GM19239 (cell line): ENCODE measurements at places on chromosomes 6 and 20.

DNA sequence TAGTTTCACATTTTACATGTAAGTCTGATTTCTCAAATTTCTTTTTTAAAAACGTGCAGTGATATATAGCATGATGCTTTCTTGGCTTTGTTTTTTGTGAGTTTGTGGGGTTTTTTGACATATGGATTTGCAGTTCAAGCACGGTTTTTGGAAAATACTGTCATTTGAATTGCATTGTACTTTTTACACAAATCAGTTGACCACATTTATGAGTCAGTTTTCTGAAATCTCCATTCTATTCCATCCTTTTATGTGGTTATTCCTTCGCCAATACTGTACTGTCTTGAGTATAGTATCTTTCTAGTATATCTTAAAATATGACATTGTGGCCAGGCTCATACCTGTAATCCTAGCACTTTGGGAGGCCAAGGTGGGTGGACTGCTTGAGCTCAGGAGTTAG is 890.0 kb upstream of the CITED2 start:
- no peak for DNase-seq

GRCh38 chr20:21246161-21246560 is 57.0 kb upstream of the XRN2 start:
- no peak for DNase-seq

GRCh38 chr6:47690214-47690613 is 8.2 kb upstream of the ADGRF4 start:
- DNase-seq, result no peak

DNA sequence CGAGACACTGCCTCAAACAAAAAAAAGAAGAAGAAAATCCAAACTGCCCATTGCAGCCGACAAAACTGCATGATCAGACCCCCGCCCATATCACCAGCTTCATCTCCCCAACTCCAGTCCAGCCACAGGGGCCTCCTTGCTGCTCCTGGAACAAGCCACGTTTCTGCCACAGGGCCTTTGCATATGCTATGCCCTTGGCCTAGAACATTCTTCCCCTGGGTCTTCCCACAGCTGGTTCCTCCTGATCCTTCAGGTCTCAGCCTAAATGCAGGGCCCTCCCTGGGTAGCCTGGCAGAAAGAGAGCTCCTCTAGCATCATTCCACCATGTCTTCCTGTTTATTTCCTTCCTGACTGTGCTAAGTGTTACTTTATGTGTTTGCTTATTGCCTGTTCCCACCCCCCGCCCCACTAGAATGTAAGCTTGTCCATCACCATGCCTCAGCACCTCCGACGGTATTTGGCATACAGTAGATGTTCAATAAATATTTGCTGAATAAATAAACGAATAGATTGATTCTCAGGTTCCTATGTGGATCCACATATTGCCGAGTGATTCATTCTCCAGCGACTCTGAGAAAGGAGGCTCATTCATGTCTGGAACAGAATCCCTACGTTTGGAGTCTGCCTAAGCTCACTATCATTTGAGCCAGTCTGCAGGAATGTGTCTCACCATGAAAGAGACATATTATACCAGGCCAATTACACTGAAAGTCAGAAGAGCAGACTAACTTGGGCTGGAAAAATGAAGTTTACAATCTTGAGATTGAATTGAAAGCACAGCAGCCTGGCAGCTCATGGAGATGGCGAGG is 56.1 kb downstream of the NFATC2 start:
- DNase-seq, result no peak

DNA sequence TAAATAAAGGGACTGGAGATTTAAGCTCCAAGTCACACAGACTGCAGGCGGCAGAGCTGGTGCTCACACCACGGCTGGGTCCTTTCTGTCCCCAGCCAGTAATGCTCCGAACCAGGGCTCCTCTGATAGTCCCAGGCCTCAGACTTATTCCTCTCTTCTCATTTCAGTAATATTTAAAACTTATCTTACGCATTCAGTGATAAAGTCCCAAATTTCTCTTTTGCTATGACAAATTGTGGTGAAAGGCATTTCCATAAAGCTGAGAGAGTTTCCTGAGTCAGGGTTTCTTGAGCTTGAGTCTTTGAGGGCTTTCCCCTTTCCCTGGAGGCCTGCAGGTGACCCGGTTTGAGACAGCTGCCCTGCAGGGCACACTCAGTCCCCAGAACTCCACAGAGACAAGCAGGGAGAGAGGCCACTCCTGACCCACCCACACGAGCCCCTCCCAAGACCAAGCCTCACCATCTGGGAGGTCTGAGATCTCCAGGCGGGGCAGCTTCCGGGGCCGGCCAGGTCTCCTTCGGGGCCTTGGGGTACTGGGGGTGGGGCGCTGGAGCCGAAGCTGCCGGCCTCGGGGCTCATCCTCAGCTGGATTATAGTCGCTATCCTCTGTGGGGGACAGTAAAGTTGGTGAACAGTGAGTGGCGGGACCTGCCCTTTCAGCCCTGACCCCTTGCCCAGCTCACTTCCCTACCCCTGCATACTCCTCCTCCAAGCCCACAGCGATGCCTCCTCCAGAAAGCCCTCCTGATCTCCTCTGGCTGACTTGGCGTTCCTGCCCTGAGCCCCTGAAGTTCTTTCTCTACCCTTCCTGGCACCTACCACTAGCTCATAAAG is 6.6 kb downstream of the ZNF335 start:
- DNase-seq, result no peak

GRCh38 chr6:105015482-105015881 is 58.6 kb downstream of the LIN28B start:
- no peak for DNase-seq

GRCh38 chr6:72925136-72925535 is 300.2 kb downstream of the KHDC1L start:
- no peak for DNase-seq

DNA sequence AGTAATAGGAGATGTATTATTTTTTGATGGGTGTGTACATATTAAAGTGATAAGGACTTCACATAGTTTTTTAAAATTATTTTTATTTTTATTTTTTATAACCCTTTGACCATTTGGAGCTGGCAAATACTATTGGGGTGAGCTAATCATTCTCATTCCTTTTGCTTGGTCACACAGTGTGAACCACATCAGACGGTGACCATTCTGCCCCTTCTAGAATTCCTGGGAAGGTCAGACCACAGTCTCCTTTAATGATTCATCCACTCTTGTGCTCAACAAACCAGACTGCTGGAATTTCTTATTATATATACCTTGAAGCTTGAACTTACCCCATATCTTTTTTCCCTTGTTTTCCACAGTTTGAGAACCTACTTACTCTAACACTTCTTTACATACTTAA is 23.9 kb upstream of the PRL start:
- DNase-seq, result no peak

GRCh38 chr6:23823421-23823820 is 302.6 kb upstream of the NRSN1 start:
- DNase-seq, result no peak

DNA sequence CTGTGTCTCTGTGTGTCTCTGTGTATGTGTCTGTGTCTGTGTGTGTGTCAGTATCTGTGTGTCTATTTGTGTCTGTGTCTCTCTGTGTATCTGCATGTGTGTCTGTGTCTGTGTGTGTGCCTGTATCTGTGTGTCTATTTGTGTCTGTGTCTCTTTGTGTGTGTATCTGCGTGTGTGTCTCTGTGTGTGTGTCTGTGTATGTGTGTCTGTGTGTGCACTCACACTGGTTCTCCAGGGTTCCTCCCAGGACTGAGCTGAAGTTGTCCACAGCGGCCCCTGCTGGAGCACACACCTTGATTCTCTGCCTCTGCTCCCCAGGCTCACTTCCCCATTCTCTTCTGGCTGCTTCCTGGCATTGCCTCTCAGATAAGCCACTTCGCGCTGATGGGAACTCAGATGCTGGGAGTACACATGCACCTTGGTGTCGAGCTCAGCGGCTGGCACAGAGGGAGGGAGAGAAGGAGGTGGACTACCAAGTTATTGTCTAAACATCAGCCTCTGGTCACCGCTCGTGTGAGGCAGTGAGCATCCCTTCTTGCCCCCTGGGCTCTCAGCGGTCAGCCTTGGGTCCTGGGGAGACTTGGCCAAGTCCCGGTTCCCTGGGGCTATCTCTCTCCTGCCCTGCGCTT is 104.9 kb upstream of the NXT1 start:
- peak; percentile 45 for DNase-seq

DNA sequence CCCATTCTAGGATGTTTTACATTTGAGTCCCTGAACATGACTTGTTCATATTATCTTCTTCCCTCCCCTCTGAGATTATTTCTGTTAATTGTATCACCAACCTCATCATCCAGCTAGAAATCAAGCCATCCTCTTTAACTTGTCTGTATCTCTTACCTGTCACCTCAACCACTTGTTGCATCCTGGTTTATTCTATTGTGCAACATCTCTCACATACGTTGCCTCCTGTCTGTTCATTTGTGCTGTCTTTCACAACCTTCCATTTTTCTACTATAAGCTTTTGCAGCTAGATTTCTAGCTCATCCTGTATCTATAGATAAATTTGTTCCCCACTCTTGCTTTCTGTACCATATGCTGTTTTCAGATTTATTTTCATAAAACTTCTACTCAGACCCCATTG is 183.7 kb downstream of the MCHR2 start:
- no peak for DNase-seq

DNA sequence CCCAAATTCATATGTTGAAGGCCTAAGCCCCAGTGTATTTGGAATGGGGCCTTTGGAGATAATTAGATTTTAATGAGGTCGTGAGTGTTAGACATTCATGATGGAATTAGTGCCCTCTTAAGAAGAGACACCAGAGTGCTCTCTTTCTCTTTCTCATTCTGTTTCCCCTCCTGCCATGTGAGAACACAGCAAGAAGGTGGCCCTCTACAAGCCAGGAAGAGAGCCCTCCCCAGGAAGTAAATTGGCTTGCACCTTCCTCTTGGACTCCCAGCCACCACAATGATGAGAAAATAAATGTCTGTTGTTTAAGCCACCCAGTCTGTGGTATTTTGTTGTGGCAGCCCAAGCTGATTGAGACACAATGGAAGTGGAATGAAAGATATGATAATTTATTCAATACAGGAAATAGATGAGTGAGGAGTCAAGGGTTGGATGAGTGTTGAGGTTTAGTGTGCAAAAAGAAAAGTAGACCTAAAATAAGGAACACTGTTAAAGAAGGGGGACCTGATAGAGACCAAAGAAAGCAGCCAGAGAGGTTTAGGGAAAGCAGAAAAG is 25.9 kb upstream of the ATXN1 start:
- no peak for DNase-seq

DNA sequence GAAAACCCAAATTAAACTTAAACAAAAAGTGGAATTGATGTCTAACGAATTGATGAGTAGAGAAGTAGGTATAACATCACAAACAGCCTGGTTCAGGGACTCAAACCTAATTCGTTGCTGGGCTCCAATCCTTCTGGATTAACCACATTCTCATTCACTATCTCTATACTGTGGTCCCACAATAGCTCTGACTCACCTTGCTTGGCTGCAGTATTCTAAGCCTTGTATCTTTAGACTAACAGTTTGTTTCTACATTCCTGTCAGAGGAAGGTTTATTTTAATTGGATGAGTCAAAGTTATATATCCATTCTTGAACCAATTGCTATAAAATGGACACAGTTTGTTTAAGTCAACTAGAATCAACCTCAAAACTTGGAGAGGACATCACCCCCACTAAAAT is 530.5 kb upstream of the PTCHD4 start:
- no peak for DNase-seq

GRCh38 chr6:85764844-85765243 is 122.2 kb upstream of the SYNCRIP start:
- DNase-seq, result no peak

- DNase-seq, result no peak
Measured at GRCh38 chr6:16654701-16655100, 106.6 kb downstream of the ATXN1 start.

GRCh38 chr6:24980507-24981385 is 45.0 kb upstream of the RIPOR2 start:
- no peak for DNase-seq

GRCh38 chr20:17867131-17867925 is 101.3 kb downstream of the SNX5 start:
- no peak for DNase-seq

DNA sequence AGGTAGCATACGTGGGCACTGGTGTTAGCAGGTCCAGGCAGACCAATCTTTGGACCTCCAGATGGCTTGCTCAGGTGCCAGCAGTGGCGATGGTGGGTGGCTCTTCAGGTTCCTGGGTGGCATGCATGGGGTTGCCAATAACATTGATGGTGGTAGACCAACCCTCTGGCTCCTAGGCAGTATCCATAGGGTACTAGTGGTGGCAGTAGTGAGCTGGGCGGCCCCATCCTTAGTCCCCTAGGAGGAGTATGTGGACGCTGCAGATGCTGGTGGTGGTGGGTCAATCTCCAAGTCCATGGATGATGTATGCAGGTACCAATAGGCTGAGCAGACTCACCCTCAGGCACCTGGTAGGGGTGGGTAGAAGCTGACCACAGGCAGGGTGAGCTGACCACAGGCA is 70.6 kb downstream of the ZC2HC1B start:
- no peak for DNase-seq

GRCh38 chr6:137738931-137739504 is 128.0 kb upstream of the TNFAIP3 start:
- no peak for DNase-seq

DNA sequence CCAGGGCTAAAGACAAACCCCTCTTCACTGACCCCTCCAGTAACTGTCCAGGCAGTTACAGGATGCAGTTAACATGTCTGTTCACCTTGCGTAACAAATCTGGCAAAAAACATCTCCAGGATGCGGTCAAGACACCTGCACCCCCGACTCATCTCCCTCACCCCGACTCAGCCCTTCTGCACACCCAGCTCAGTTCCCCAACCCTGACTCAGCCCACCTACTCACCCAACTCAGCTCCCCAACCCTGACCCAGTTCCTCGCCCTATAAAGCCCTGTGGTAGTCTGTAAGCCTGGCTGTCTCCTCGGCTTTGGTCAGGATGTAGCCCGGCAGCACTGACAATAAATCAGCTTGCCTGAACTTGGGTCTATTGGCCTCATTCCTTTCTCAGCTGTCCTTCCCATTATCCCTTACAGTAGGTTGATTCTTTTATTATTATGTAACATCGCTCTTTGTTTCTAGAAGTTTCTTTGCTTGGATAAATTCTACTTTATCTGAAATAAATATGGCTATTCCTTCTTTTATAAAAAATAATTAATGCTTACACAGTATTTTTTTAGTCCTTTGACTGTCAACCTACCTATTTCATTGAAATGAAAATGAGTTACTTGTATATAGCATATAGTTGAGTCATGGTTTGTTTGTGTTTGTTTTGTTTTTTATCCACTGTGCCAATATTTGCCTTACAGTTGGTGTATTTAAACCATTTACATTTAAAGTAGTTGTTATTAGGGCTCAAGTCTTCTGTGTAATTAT is 12.9 kb upstream of the ADTRP start:
- DNase-seq, result no peak

- DNase-seq, result no peak
Measured at GRCh38 chr20:59634435-59635005, 30.2 kb downstream of the PHACTR3 start.

DNA sequence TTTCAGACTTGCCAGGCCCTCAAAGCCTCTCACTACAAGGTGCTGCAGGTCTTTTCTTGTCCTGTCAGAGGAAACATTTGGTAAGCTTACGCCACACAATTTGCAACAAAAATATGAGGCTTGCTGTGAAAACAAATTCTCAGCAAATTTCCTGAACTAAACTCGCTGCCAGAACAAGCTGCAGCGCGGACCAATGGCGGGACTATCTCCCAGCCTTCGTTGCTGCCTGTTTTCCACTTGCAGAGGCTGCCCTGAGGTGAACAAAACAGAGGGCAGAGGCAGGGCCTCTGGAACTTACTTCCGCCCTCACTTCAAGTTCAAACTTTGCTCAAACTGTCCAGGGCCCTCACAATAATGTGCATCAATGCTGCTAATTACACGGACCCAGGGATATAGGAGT is 12.4 kb downstream of the UQCC2 start:
- DNase-seq, result no peak
